ENCODE measurements at places on chromosomes 5 and 9. TPM values are rescaled to one million over a fixed set of nuclear protein-coding genes. Genes with fewer than 3 reads are reported as not detected.

The PKD2L2 gene
- not detected for total RNA-seq

The COMMD10 gene
- total RNA-seq = 41.5 TPM

The SURF1 gene
- 15.3 TPM for total RNA-seq

The FSD1L gene
- 4.4 TPM for total RNA-seq

The ANKRA2 gene
- total RNA-seq = 11.4 TPM

The NSMF gene
- 32.7 TPM for total RNA-seq

The LIX1 gene
- not detected for total RNA-seq

The ZNF618 gene
- 19.5 TPM for total RNA-seq

The PRKAA1 gene
- total RNA-seq = 136 TPM

The CDKN2A gene
- total RNA-seq = 1.0 TPM

The FAM13B gene
- 28.8 TPM for total RNA-seq

The PDE6A gene
- 0.05 TPM for total RNA-seq

The NR2F1 gene
- total RNA-seq = 98.7 TPM

The HOMER1 gene
- total RNA-seq = 13.4 TPM

The FOXI1 gene
- total RNA-seq = not detected

The CTSL gene
- total RNA-seq = 345 TPM

The SPATA31D4 gene
- not detected for total RNA-seq

The PCA3 gene
- under 0.01 TPM for total RNA-seq
